ENCODE measurements at places on chromosomes 2 and 18.

- DNase-seq: no peak
Observed at GRCh38 chr2:104769096-104769495, 84.8 kb upstream of the POU3F3 start.

DNA sequence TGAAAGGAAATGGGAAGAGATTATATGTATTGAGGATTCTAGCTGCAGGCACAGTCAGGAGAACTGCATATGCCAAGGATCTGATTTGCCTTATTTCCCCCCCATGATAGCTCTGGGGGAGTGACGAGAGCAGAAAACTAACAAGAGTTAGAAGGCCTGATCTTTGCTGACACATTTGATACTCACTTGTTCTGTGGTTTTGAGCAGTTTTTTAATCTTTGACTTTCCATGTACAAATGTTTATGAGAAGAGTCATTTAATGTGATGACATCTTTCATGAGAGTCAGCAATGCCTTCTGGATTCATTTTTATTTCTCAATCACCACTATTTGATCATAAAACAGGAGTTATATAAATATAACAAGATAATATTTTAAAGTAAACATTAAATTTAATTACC, 12.7 kb upstream of the SERPINB7 start:
- no peak for DNase-seq

DNA sequence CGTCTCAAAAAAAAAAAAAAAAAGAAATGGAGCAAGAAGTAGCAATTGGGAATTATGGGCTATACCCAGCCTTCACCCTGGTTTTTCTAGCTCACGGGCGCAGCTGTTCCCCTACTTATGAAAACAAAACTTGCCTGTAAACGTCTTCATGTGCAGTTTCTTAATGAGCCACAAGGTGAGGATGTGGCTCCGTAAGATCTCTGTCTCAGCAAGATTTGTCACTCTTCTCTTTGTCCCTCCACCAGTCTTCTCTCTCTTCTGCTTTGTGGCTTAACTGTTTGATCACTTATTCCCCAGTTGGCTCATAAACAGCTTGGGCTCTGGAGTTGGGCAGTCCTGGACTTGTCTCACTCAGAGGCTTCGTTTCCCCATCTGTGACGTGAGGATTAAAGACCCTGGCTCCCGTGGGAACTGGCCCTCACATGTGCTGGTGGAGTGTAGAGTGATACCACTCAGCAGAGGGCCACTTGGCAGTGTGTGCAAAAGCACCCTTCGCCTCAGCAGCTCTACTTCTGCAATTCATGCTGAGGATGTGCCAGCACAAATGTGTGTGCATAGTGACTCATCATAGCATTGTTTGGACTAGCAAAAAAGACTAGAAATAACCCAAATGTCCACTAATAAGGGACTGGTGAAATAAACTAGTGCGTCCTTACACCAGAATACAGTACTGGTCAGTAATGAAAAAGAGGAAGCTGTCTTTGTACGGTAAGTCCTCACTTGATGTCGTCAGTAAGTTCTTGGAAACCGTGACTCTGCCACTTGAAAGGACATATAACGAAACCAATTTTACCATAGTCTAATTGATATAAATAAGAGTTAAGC, 8.7 kb downstream of the CEP68 start:
- peak; percentile 89 for DNase-seq

DNA sequence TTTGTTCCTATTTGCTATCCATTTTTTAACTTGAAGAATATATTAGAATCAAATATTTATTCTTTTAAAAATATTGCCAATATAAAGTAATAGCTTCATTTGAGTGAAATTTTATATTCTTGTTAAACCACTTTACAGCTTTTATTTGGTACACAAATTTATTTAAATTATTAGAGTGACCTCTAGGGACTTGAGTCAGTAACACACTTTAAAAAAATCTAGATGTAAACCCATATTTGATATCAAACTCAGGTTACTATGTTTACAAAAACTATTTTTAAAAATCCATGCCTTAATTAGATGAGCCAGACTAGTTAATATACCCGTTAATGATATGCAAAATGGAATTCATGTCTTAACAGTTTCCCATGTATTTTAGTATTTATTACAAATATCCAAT, 134.6 kb downstream of the MAP4K4 start:
- no peak for DNase-seq

- no peak for DNase-seq
Observed at GRCh38 chr2:145258903-145259579, 739.1 kb upstream of the ZEB2 start.

GRCh38 chr2:58540681-58541080, 299.6 kb upstream of the FANCL start:
- no peak for DNase-seq

GRCh38 chr2:182980115-182980514, 58.1 kb downstream of the NCKAP1 start:
- DNase-seq: peak; percentile 63

DNA sequence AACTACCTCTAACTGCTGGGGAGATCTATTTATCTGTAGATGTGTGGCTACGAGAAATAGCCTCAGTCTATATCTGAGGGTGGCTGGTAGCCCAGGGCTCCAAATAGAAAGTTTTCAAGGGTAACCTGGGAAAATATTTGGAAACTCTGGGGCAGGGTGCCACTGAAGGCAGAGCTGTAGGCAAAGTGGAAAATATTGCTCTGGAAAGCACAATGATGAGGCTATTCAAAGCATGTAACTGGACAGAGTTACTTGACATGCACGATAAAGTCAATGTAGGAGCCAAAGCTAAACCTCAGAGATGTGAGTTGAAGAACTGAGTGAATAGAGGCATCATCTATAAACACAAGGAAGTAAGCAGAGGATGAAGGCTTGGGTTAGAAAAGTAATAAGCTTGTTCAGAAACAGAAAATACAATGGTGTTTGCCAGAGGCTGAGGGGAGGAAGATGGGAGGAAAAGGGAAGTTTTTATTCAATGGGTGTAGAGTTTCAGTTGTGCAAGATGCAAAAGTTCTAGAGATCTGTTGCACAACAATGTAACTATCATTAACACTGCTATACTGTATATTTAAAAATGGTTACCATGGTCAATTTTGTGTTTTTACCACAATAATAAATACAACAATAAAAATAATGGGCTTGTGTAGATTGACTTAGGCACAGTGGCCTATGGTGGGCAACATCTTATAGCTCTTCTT, 171.6 kb downstream of the MBD2 start:
- DNase-seq: no peak

DNA sequence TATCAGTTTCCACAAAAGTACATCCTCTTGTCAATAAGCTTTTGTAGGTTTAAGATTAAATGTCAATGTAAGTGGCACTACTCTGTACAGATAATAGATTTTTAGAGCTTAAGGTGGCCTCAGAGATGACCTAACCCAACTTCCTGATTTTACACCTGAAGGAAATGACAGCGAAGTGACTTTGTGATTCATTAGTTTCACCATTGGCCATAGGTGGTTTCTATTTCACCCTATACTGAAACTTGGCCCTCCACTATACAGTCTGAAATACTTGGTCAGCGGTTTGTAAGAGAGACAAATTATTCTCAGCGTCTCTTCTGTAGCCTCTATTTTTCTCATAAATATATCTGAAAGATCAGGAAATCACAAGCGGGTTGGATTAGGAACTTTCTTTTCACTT, 330.4 kb upstream of the FAM98A start:
- DNase-seq: no peak

DNA sequence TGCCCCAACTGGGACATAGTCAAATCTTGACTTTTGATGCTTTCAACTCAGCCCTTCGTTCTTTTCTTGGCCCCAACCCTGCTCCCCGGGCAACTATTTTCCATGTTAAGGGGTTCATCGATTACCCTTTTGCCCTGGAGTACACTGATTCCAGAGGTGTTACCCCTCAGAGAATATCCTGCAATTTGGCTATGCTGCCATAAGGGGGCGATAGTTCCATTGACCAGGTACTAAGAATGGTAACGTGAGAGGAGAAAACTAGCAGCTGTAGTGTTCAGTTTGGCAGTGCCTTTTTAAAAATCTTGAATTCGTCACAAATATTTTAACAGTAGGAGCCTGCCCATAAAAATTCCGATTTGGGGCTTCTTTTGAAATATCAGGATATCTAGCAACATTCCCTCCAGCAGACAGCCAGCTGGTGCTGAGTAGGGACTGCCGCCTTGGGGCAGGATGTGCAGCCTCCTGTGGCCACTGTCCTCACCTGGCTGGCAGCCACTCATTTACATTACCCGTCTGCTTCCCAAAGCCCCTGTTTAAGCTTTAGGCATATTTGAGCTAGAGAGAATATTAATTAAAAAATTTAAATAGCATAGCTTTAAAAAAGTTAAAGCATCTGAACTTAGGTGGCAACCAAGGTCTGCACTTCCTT, 146.3 kb upstream of the SKOR2 start:
- DNase-seq: peak; percentile 19

- DNase-seq: no peak
Observed at GRCh38 chr2:65213035-65213434, 14.6 kb upstream of the ACTR2 start.

DNA sequence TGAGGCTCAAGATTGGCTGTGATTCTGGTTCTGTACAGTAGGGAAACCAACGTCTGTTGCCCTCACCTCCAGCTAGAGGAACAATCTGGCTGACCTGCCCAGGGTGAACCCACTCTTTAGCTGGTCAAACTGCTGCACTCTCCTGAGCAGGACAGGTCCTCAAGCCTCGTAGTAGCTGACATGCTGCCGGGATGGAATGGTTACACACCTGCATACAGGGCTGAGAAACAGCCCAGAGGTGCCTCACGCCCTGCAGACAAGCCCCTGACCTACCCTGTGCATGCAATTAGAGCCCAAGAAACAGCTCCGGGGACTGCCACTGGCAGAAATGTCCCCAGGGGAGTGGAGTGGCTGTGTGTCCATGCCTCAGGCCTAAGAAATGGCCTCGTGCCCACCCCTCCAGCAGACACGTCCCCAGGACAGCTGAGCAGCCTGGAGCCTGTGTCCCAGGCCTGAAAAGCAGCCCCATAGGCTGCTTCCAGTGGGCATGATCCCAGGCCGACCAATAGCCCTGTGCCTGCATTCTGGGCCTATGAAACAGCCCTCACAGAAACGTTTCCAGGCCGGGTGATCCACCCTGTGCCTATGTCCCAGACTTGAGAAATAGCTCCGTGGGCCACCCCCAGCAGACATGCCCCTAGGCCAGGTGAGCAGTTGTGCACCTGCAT, 25.4 kb downstream of the BOLL start:
- DNase-seq: no peak
